ENCODE measurements at places on chromosomes 12 and 14.

- no peak for DNase-seq
These were observed 4.8 kb upstream of the ZCCHC8 start for GRCh38 chr12:122505419-122506051.

GRCh38 chr12:121807642-121808347 is 4.0 kb downstream of the SETD1B start:
- no peak for DNase-seq

- no peak for DNase-seq
These were observed 392.0 kb downstream of the FUT8 start for GRCh38 chr14:65804439-65805112.

DNA sequence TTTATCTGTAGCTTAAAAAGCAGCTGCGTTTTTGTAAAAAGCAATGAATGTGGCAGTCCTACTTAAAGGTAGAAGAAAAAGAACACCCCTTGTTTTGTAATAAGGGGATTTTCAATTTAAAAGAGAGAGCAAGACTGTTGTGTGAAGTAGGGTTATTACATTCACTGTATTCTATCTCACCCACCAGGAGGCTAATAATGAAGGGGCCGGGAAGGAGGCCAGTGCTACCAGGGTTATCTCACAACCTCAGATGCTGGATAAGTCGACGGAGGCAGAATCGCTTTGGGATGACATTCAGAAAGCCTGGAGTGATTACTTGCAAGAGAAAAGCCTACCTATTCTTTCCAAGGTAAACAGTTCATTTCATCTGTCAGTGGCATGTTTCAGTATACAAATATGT is 97.7 kb downstream of the RMST start:
- DNase-seq: no peak

DNA sequence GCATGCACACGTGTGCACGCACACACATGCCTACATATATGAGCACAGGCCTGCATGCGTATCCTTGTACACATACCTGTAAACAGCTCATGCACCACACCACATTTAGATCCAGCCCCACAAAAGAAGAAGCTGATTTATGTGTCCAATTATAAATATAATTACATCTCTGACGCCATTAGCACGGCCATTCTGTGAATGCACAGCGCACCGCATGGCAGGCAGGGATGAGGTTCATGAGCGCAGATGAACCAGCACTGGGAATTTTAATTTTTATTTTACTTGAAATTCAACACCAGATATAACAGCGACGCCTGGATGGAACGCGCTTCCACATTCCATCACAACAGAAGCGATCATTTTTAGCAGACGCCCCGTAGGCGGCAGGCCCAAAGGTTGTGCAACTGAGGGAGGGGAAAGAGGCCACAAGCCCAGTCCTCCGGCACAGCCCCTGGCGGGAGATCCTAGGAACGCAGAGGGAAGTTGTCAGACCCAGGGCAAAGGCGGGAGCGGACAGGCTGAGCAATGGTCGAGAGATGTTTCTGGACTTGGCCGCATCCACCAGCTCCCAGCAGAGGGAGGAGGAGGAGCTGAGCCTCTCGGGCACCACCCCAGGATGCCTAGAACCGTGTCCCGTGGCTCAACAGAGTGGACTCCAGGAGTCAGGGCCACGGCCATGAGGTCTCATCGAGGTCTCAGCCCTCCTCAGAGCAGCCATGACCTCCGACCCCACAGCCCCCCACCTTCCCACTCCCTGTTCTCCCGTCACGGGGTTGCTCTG is 37.9 kb upstream of the GALNT9 start:
- no peak for DNase-seq
